ENCODE measurements at places on chromosomes 13 and 19.

GRCh38 chr13:54484166-54484565, 1455.6 kb downstream of the OLFM4 start:
- no peak for DNase-seq

DNA sequence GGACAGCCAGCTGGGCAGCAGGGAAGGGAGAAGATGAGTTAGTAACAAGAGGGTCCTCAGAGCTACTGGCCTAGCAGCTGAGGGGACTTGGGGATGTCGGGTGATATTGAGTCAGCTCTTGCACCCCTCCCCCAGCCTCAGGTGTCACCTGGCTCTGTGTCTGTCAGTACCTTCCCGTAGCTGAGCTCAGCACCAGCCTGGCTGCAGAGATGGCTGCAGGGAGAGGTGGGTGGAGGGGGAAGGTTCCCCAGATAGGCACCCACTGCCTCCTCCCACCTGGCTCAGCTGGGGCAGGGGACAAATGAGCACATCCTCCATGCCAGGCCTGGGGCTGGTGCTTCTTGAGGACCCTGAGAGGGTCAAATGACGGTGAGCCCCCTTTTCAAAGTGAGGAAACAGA, 6.8 kb upstream of the KPTN start:
- no peak for DNase-seq

DNA sequence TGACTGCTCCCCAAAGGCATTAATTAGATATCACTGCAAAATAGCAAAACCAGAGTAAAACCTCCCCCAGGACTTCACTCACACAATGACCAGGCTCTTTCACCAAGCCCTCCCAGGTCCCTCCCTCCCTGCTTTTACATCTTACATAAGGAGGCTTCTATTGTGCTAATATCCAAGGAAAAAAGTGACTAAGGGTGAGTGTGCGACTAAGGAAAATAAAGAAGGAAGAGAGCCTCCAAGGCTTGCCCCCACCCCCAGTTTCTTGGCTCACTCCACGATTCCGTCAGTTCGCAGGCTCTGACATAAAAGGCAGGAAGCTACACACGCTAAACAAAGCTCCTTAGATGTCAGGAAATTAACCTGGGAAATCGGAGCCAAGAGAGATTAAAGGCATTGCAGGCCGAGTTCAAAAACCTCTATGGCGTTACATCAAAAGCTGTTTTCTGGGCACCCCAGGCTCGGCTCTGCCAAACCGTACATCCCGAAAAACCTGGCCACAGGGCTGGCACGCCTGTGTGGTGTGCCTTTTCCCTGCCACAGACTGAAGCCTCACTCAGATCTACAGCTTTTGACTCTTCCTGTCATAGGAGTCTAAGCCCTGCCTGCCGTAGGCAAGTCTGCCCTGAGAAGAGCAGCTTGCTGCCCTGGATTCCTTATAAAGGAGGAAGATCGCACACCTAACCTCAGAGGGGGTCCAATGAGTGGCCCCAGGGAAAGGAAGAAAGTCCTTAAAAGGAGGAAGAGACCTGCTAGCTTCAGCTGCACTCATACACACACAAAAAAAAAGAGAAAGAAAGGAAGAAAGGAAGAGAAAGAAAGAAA, 67.0 kb upstream of the SERP2 start:
- no peak for DNase-seq

DNA sequence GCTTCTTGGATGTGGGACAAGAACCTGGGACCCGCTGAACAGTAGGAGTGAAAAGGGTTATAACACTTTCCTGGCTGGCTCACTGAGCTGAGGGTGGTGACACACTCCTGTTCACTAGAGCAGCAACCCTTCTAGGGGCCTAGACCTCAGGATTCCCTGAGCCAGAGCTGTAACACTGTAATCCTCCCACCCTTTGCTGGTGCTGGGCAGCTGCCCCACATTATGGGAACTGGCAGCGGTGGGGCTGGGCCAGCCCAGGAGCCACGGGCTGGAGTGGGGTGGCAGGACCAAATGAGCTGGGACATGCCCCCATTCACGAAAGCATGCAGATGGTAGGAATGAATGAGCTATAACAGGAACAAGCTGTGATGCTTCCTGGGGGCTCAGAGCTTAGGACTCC, 110.6 kb downstream of the B3GLCT start:
- no peak for DNase-seq

DNA sequence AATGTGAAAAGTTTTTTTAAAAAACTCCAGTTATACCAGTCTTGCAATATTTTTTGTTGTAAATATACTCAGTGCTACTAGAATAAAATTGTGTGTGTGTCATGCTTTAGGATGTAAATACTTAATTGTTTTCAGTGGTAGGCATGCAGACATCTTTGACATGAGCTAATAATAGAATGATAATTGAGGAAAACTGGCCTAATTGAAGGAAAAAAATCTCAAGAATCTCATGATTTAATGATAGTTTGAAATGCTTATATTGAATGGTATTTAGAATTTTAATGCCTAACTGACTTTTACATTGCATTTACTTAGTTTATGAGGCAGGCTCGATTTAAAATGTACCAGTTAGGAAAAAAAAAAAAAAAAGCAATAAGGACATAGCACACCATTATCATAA, 3.2 kb upstream of the MAB21L1 start:
- DNase-seq, result no peak

DNA sequence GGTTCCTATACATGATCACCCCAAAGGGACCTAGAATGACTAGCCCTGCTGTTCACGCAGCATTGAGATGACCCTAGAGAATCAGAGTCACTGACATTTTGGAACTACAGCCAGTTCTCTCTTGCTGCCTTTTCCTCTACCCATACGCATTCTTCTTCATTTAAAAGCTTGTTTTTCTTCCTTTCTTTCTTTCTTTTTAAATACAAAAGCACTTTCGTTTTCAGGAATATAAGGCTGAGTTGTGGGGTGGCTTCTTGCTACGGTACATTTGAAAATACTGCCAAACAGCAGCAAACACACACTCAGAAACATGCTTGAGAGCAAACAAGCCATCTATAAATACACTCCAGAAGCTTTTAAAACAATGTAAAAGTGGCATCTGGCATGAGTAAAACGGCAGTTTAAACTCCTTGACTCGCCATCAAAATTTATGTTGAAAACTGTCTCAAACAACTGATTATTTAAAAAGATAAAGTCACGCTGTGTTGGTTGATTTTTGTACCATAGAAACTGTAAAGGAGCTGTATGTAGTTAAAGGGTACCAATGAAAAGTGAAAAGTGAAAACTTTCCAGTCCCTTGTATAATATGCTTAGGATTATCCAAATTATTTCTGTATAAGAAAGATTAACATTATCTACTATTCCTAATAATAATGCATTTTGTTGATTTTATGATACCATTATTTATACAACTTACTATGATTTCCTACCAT, 95.6 kb downstream of the PCDH9 start:
- DNase-seq, result no peak

GRCh38 chr19:6556480-6557195, 25.8 kb downstream of the TNFSF9 start:
- no peak for DNase-seq

DNA sequence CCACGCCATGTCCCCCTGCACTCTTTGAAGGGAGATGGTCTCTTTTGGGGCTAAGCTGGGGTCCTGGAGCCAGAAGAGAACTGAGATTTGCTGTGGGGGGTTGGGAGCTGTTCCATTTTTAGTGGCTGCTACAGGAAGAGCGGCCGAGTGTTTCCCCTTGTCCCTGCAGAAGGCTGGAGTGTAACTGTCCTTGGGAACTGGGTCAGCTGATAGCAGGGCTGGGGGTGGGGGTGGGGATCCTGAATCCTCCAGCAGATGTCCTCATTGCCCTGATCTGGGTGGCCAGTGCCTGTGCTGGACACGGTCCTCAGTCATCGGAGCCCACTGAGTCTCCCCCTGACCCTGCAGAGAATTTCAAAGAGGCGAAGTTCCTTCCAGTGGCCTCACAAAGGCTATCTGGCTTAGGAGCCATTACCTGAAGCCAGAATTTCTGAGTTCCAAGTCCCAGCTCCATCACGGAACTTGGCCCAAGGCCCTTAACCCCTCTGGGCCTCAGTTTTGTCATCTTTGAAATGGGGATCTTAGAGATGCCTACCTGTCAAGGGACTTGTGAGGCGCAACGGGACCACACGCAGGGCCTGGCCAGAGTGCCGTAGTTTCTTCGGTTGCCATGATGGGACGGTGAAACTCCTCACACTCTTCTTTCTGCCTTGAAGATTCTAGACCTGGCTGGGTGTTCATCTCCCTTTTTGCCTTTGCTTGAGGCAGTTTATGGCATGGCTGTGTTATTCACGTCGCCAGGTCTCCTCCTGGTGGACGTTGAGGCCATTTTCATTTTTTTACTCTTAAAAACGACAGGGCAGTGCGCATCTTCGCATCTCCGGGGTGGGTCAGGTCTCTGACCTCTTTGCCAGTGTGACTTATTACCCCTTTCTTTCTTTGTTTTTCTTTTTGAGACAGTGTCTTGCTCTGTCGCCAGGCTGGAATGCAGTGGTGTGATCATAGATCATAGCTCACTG, 51.9 kb downstream of the DNM2 start:
- no peak for DNase-seq

- DNase-seq, result no peak
These were observed 55.1 kb downstream of the DIAPH3 start for GRCh38 chr13:60108589-60108988.

DNA sequence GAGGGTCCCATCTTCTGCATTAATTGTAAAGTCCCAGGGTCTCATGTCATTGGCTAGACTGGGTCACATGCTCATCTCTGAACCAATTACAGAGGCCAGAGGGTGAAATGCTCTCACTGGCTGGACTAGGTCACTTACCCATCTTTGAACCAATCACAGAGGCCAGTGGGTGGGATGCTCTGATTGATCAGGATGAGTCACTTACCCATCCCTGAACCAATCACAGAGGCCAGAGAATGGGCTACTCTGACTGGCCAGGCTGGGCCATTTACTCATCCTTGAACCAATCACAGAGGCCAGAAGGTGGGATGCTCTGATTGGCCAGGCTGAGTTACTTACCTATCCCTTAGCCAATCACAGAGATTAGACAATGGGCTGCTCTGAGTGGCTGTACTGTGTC, 5.3 kb downstream of the MISP start:
- peak; percentile 72 for DNase-seq

DNA sequence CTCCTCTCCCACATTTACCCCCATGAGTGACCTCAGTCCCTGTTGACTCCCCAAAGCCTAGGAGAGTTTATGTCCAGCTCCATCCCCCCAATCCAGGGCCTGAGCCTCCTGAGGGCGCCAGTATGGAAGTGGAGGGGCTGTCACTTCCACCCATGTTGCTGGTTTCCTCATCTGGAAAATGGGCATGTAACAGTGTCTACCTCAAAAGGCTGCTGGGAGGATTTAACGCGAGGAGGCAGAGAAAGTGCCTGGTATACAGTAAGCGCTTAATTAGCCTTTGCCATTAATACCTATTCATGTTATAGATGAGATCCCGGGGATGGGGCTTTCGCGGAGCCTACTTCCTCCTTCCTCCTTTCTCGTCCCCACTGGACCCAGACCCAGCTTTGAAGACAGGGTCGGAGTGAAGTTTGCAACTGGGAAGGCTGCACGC, 476 bp downstream of the TYK2 start:
- DNase-seq, result no peak

DNA sequence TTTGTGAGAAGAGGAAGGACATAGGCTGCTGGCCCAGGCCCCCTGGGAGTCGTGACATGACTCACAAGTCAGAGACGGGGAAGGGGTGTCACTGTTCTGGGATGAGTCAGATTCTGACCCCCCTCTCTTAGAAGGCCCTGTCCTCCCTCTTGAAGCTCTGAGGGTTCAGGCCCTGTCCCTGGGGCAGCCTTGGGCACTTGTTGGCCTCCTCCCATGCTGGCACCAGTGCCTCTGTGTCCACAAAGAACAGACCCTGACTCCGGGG, 2.7 kb upstream of the CEACAM7 start:
- DNase-seq, result no peak

- DNase-seq, result no peak
These were observed 47.8 kb upstream of the VSTM2B start for GRCh38 chr19:29477831-29478577.

DNA sequence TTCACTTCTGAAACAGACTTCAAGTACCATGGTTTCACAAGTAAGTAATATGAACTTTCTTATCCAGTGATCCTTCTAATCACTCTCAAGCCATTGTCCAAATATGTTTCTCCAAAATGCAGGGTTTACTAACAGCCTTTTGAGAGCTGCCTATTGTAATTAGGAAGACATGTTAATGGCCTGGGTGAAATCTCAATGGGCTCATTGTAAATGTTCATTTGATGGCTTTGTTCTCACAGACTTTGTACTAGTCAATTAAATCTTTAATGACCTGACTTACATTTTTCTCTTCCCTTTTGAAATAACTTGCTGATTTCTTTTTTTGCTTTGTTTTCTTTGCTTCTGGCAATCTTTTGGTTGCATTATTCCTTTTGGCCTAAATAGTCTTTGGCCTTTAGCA, 444.8 kb downstream of the LIG4 start:
- DNase-seq, result no peak

- no peak for DNase-seq
These were observed 18.7 kb upstream of the TINCR start for GRCh38 chr19:5586300-5587070.

DNA sequence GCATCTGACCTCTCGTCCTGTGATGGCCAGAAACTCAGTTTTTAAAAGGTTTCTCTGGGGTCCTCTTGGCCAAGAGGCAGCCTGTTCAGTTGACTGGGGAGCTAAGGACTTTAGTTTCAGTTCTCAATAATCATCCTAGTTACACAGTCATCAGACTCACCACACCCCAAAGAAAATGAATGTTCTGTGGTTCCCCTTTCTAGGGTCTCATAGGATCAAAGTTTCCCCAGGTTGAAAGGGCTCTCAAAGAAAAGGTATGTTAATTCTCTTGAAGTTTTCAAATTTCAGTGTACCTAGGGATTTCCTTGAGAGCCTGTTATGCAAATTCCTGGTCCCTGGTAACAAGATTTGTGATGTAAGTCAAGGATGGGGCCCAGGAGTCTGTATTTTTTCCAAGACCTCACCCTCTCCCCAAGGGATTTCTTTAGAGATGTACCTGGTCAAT, 94.9 kb downstream of the FAM216B start:
- DNase-seq, result no peak

DNA sequence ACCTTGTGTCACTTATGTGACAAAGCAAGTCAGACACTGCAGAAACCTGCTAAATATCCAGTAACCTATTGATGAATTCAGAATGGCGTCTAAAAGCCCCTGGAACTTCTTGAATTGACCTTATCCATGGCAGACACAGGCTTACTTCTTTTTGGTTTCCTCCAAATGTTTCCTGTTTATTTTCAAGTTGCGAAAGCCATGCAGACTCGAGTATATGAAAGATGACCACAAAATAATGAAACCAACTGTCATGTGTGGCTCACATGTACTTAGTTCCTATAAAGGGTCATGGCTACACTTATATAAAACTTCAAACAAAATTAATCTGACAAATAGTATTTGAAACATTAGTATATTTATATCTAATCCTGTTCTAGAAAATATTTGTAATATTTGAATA, 113.1 kb upstream of the FNDC3A start:
- DNase-seq, result no peak

- no peak for DNase-seq
These were observed 17.0 kb upstream of the PTPRS start for GRCh38 chr19:5357584-5357983.
